ENCODE measurements at places on chromosomes 13 and 19.
A peak's percentile ranks its signal among the peaks of the same experiment; 100 is the strongest.

DNA sequence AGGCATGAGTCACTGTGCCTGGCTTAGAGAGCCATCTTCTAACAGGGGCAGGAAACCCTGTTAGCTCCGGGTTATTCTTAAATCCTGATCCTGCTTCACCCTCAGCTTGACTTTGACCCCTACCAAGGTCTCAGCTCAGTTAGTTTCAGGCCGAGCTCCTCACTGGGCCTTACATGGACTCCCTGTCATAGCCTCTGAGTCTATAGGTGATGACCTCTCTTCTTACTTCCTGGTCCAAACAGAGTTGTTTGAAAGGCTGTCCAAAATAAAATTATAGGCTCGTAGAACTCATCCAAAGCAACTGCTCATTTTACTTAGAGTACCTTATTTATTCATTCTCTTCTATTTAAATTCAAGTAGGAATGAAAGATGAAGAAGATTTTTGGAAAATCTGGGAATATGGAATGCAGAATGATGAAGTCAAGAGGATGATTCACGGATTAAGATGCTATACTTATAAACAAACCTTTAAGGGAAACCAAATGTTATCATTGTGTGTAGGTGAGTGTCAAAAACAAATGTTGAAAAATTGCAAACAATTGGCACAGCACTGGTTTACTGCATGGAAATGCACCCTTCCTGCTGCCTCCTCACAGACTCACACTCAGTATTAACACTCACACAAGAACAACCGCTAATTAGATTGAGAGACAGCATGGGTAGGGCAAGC lies 174.1 kb downstream of the RGCC start:
- DNase-seq = no peak

DNA sequence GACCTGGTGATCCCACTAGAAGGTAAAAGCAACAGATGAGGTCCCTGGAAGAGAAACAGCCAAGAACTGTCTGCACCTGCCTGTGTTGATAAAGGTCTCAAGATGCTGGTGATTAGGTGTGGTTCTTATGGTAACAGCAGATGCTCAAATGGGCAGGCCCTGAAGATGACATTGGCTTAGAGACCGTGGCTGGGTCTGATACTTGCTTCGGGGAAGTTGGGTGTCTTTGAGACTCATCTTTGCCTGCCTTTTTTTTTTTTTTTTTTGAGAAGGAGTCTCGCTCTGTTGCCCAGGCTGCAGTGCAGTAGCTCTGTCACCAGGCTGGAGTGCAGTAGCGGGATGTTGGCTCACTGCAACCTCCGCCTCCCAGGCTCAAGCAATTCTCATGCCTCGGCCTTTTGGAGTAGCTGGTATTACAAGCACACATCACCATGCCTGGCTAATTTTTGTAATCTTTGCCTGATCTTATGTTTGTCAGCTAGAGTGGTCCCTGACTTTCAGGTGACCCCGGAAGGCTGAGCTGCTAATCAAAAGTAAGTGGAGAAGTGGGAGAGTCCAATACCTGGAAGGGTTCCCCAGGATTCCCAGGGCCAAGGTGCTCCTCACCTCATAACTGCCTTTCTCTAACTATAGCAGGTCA lies 7.9 kb downstream of the SLC25A23 start:
- no peak for DNase-seq

GRCh38 chr13:30692113-30692512 lies 43.2 kb upstream of the ALOX5AP start:
- DNase-seq = no peak

DNA sequence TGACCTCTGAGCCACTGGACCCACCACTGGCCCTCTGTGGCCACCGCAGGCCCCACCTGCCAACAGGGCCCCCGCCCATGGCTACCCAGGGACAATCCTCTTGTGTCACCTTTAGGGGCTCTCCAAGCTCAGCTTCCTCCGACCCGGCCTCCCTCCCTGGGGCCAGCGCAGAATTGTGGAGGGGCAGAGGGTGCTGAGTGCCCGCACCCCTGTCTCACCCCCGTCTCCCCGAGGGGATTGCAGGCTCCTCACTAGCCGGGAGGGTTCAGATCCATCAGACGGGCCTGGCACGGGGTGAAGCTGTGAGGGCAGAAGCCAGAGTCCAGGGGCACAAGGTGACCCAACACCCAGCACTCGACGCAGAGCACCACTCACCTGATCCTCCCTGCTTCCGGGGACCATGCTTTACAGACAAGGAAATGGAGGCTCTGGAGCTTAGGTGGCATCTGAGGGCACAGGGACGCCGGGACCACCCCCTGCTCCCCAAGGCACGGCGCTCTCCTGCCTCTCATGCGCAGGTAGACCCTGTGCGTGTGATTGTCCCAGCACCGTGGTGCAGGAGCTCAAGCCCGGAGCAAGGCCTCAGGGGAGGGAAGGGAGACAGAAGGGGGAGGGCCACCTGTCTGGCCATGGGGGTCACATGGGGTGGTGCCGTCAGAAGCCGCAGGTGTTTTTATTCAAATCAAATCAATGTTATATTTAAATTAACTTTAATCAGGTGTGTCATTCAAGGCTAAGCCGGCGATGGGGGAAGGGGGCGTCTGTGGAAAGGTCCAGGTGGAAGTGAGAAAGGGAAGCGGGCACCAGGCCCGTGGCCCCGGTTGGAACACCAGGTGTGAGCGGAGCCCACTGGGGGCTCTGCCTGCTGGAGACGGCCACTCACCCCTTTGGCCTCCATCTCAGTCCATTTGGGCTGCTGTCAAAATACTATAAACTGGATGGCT lies 21.6 kb upstream of the SPACA7 start:
- no peak for DNase-seq

- DNase-seq = peak; percentile 84
Observed at GRCh38 chr13:23578411-23579071, 8.3 kb downstream of the TNFRSF19 start.

DNA sequence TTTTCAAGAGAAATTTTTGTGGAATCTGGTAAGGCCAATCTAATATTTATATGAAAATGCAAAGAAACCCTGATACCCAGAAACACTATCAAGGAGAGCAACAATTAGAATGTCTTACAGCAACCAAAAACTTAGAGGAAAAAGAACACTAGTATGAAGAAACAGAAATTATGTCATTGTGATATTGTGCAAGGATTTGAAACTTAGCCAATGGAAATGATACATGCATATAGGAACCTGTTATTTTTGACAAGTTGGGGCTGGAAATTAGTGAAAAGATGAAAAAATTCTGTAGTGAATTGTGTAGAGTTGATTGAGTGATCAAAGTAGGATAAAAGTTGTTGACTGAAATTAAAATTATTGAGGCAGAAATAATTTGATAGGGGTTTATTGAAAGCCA lies 792.6 kb upstream of the SLITRK6 start:
- DNase-seq = no peak

- no peak for DNase-seq
Observed at GRCh38 chr19:44747739-44748425, 626 bp upstream of the BCL3 start.

- DNase-seq = no peak
Observed at GRCh38 chr13:48220981-48221685, 11.9 kb upstream of the ITM2B start.

GRCh38 chr13:63308549-63309165 lies 1893.0 kb upstream of the PCDH20 start:
- DNase-seq = no peak

- no peak for DNase-seq
Observed at GRCh38 chr13:76773448-76774094, 112.6 kb downstream of the KCTD12 start.

- DNase-seq = no peak
Observed at GRCh38 chr13:23386533-23386932, 47.0 kb downstream of the SACS start.

GRCh38 chr19:2663920-2664571 lies 38.4 kb downstream of the GNG7 start:
- no peak for DNase-seq

- DNase-seq = peak; percentile 72
Observed at GRCh38 chr13:71587817-71588216, 279.2 kb downstream of the DACH1 start.

GRCh38 chr13:75407473-75407872 lies 74.5 kb downstream of the TBC1D4 start:
- DNase-seq = no peak

DNA sequence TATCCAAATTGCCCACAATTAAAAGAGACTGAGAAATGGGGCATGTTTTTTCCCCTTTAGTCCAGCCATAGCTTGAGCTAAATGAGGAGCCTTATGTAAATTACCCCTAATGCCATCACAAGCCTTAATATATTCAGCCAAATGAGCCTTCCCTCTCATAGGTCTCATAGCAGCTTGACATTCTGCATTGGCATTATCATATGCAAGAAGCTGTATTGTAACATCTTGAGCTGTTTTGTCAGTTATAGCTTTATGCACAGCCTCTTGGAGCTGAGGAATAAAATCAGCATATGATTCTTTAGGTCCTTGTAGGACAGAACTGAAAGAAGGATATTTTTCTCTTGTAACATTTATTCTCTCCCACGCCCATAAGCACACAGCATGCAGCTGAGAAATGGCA lies 153.2 kb downstream of the ZNF486 start:
- no peak for DNase-seq

GRCh38 chr19:50242581-50242980 lies 39.2 kb downstream of the MYH14 start:
- no peak for DNase-seq

DNA sequence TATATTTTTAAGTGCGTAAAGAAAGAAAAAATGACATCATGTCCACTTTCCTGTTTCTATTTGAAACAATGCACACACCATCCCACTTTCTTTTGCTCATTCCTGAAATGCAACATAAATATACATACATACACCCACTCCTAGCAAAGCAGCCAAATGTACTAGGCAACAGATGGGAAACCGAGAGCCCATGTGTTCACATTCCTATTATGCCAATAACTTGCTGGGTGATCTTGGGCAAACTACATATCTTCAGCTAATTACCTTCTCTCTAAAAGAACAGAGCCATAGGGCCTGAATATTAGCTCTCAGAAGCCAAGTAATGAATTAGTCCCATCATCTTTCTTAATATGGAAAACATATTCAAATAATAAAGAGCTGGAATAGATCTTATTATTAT lies 610.6 kb upstream of the ATXN8OS start:
- DNase-seq = peak; percentile 74

GRCh38 chr19:3690551-3691371 lies 9.5 kb downstream of the PIP5K1C start:
- DNase-seq = no peak

DNA sequence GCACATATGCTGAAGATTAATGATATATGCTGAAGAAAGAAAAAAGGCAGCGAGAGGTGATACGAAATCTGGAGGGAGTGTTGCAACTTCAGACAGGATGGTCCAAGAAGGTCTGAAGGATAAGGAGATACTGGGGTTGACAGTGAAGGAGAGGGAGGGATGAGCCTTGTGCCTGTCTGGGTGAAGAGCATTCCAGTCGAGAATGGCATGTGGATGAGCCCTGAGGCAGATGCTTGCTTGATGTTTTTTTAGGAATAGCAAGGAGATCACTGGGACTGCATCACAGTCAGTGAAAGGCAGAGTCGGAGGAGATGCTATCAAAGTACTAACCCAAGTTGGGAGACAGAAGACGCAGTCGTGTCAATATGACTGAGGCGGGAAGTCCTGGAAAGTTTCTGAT lies 13.3 kb upstream of the LAIR2 start:
- DNase-seq = no peak

GRCh38 chr13:44259045-44260027 lies 114.3 kb upstream of the SERP2 start:
- no peak for DNase-seq

DNA sequence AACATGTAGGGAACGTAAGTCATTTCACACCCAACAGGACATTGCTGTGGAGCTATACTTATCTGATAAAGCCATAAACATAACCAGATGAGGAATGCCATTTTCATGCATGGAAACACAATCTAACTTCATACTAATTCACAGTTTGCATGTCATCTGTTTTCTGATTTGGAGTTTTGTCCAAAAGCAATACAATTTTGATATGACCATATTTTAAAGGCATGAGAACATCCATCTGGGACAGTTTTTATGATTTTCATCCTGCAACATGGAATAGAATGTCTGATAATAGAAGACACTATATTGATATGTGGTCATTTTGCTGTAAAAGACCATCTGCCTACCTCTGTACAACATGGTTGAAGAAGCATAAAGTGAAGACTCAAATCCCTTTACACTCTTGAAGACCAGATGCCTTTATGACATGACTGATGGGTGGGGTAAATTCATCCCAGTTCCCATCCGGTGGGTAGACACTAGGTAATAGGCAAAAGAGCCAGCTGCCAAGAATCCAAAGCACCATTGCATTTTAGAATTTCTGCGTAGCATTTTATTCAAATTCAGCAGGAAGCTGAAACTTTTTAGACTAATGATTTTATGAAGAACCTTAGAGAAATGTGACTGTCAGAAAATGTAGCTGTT lies 309.8 kb downstream of the LMO7 start:
- peak; percentile 87 for DNase-seq

DNA sequence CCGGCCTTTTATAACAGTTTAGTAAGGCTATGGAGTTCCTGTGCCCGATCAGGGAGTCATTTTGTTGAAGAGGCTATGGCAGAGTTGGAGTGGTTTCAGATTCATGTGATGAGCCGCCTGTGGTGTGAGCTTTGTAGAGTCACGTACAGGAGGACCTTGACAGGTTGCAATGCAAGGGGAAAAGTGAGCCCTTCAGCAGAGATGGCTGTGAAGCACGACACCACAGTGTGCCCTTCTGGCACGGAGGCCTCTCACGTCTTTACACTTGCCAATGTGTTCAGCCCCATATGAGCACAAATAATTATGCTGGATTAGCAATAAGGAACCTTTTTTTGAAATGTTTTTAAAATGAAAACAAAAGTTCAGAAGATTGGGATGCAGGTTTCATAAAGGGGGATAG lies 499.8 kb downstream of the LIG4 start:
- DNase-seq = no peak

GRCh38 chr19:6041991-6042481 lies 64.1 kb upstream of the RANBP3 start:
- no peak for DNase-seq

DNA sequence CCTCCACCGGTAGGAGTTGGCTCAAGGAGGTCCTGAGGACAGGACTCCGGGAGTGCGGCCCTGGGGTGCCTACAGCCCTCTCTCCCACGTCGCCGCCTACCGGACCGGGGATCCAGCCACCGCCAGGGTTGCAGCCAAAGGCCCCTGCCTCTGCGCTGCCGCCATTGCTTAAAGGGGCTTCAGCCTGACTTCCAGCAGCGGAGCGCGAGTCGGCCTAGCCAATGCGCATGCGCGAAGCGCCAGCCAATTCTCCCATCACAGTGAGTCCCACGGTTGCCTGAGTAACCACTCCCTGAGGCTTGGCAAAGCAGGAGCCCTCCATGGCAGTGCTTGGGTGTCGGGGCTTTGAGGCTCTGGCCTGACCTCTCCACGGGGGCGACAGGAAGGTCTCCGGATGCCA lies 21.5 kb upstream of the ZNF420 start:
- no peak for DNase-seq

DNA sequence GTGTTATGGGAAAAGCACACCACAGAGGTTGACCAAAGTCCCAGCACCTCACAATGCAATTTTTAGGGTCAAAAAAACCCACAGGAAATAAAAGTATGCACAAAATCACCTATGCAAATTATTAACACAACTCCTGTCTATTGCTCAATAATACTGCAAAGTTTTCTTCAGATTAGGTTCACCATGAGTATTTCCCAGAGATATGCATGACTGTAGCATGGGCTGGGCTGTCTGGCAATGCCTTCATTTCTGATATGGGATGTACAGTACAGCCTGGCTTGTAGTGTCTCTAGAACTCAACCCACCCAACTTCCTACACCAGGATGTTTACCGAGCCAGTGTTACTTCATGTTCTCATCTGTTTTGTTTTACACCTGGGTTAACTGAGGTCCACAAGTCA lies 698.7 kb upstream of the ARGLU1 start:
- no peak for DNase-seq
